ENCODE measurements at places on chromosomes 2 and 18. TPM values are rescaled to one million over a fixed set of nuclear protein-coding genes. Genes with fewer than 3 reads are reported as not detected.

SIX3 gene
- total RNA-seq = not detected

LBX2 gene
- total RNA-seq = 3.2 TPM

CCBE1 gene
- total RNA-seq = 1.9 TPM

RFTN2 gene
- not detected for total RNA-seq

EFHD1 gene
- 1.2 TPM for total RNA-seq

SCN3A gene
- 0.72 TPM for total RNA-seq

SALL3 gene
- total RNA-seq = not detected

OXER1 gene
- not detected for total RNA-seq

KIF1A gene
- total RNA-seq = not detected

DYNAP gene
- not detected for total RNA-seq

YES1 gene
- total RNA-seq = 274 TPM

ZNF513 gene
- 4.5 TPM for total RNA-seq

ICA1L gene
- 1.9 TPM for total RNA-seq

HS6ST1 gene
- total RNA-seq = 33.9 TPM

NGEF gene
- total RNA-seq = 0.96 TPM

CDH2 gene
- under 0.01 TPM for total RNA-seq

MARCO gene
- total RNA-seq = not detected

POTEI gene
- total RNA-seq = not detected

TTN gene
- total RNA-seq = under 0.01 TPM

MREG gene
- 77.8 TPM for total RNA-seq

GNAL gene
- 32.4 TPM for total RNA-seq

DPP4 gene
- total RNA-seq = 1.3 TPM

HRH4 gene
- total RNA-seq = 0.64 TPM

SKA1 gene
- total RNA-seq = 1.2 TPM

HOXD13 gene
- not detected for total RNA-seq

TP53I3 gene
- total RNA-seq = 20.2 TPM

FEV gene
- not detected for total RNA-seq

All from tracheal epithelial cell (primary cell).